ENCODE measurements at places on chromosomes 12 and 14. TPM values are rescaled to one million over a fixed set of nuclear protein-coding genes. Genes with fewer than 3 reads are reported as not detected.

- no peaks in the 10 kb centered on the region for H3K27me3 ChIP-seq
- no peak overlapping the region for H3K4me3 ChIP-seq
- H3K27ac ChIP-seq, result no peak overlapping the region
- H3K36me3 ChIP-seq, result no peaks in the 10 kb centered on the region
- H3K4me1 ChIP-seq, result no peaks in the 10 kb centered on the region
- no peak for DNase-seq
Observed at GRCh38 chr14:104808456-104808855, 7.6 kb downstream of the ZBTB42 start.

GRCh38 chr14:77151918-77152588 lies 10.5 kb upstream of the ZDHHC22 start:
- no peaks in the 10 kb centered on the region for H3K27me3 ChIP-seq
- no peaks in the 10 kb centered on the region for H3K4me1 ChIP-seq

DNA sequence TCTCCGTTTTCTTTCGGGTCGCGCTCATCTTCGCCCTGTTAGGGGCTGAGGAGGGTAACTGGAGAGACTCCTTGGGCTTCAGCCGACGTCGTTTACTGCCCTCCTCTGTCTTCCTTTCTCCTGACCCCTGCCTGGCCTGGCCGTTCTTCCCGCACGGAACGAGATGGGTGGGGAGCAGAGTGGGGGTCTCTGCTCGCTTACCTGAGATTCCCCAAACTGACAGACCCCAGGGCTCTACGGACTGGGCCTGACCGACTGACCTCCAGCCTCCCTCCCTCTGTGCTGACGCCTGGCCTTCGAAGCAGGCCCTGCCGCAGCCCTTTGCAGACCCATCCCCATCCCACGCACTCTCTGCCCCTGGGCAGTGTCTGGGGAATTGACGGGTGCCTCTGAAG lies 439 bp downstream of the GOLGA5 start:
- peak overlapping the region; percentile 80 for H3K4me3 ChIP-seq
- H3K4me1 ChIP-seq, result no peaks in the 10 kb centered on the region
- peak overlapping the region; percentile 83 for H3K27ac ChIP-seq
- no peaks in the 10 kb centered on the region for H3K27me3 ChIP-seq
- H3K36me3 ChIP-seq, result peaks cover 7% of the 10 kb centered on the region

Gene GALNT16
- total RNA-seq, result 7.0 TPM

Gene PCED1B
- total RNA-seq, result 11.0 TPM

- H3K4me1 ChIP-seq, result no peaks in the 10 kb centered on the region
- no peak for DNase-seq
- no peak overlapping the region for H3K4me3 ChIP-seq
- H3K36me3 ChIP-seq, result no peaks in the 10 kb centered on the region
Observed at GRCh38 chr14:77189479-77189878, 7.9 kb downstream of the TMEM63C start.

GRCh38 chr12:1830981-1831963 lies 10.9 kb downstream of the LRTM2 start:
- H3K4me3 ChIP-seq, result no peak overlapping the region
- no peaks in the 10 kb centered on the region for H3K27me3 ChIP-seq
- no peaks in the 10 kb centered on the region for H3K36me3 ChIP-seq
- DNase-seq, result peak; percentile 82
- no peak overlapping the region for H3K27ac ChIP-seq
- no peaks in the 10 kb centered on the region for H3K4me1 ChIP-seq

Gene RGS6
- 1.8 TPM for total RNA-seq

Gene PAX9
- 0.48 TPM for total RNA-seq

- H3K27ac ChIP-seq, result no peak overlapping the region
- H3K4me3 ChIP-seq, result no peak overlapping the region
- H3K4me1 ChIP-seq, result peaks cover 2% of the 10 kb centered on the region
- H3K36me3 ChIP-seq, result no peaks in the 10 kb centered on the region
Observed at GRCh38 chr12:15015121-15015520, 42.3 kb downstream of the PDE6H start.

Gene DGLUCY
- total RNA-seq, result 55.5 TPM

GRCh38 chr12:90090929-90091651 lies 382.5 kb upstream of the ATP2B1 start:
- peaks cover 3% of the 10 kb centered on the region for H3K4me1 ChIP-seq
- H3K27me3 ChIP-seq, result no peaks in the 10 kb centered on the region
- H3K36me3 ChIP-seq, result no peaks in the 10 kb centered on the region
- DNase-seq, result no peak
- H3K4me3 ChIP-seq, result no peak overlapping the region
- no peak overlapping the region for H3K27ac ChIP-seq

Gene GAPDH
- total RNA-seq, result 2,021 TPM

Gene IFNG-AS1
- 0.54 TPM for total RNA-seq
